ENCODE measurements at places on chromosomes 13 and 19.

- H3K36me3 ChIP-seq = no peaks in the 10 kb centered on the region
- H3K4me3 ChIP-seq = no peak overlapping the region
- H3K27ac ChIP-seq = no peak overlapping the region
Measured at GRCh38 chr19:53424968-53425597, 6.7 kb upstream of the ZNF761 start.

- H3K4me1 ChIP-seq = peaks cover 11% of the 10 kb centered on the region
- no peaks in the 10 kb centered on the region for H3K36me3 ChIP-seq
- no peak overlapping the region for H3K4me3 ChIP-seq
- H3K27ac ChIP-seq = no peak overlapping the region
Measured at GRCh38 chr13:110575322-110576069, 14.0 kb upstream of the RAB20 start.

- H3K4me1 ChIP-seq = peaks cover 43% of the 10 kb centered on the region
- peaks cover 30% of the 10 kb centered on the region for H3K36me3 ChIP-seq
- peak; percentile 55 for DNase-seq
- H3K27ac ChIP-seq = peak overlapping the region; percentile 84
Measured at GRCh38 chr19:3360421-3361383, 5.7 kb upstream of the NFIC start.

GRCh38 chr19:38355728-38356725, 18.3 kb upstream of the PSMD8 start:
- peaks cover 5% of the 10 kb centered on the region for H3K4me1 ChIP-seq
- H3K27ac ChIP-seq = no peak overlapping the region
- H3K36me3 ChIP-seq = no peaks in the 10 kb centered on the region
- H3K4me3 ChIP-seq = no peak overlapping the region
- H3K27me3 ChIP-seq = peaks cover 30% of the 10 kb centered on the region

DNA sequence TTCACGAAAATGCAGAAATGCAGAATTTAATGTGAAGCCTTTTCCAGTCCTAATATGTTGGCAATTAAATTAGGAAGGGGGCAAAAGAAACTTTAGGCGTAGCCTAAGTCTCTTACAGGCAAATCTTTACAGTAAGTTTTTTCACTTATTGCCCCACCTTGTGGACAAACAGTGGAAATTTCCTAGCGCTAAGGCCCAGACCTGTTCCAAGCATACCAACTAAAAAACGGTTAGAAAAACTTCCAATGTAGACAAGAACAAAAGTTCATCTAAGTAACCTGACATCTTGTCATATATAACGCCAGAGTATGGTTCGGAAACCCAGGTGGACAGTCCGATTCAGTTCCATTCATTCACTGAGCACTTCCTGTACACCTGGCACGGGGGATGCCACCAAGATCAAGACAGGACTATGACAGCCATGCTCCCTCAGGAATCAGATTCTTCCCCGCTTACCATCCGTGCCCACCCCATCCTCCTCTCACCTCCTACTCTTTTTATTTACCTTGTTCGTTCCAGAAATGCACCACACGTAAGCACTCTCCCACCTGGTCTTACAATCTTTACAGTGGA, 4.9 kb downstream of the ZAR1L start:
- H3K4me1 ChIP-seq = peaks cover 16% of the 10 kb centered on the region
- H3K4me3 ChIP-seq = no peak overlapping the region

DNA sequence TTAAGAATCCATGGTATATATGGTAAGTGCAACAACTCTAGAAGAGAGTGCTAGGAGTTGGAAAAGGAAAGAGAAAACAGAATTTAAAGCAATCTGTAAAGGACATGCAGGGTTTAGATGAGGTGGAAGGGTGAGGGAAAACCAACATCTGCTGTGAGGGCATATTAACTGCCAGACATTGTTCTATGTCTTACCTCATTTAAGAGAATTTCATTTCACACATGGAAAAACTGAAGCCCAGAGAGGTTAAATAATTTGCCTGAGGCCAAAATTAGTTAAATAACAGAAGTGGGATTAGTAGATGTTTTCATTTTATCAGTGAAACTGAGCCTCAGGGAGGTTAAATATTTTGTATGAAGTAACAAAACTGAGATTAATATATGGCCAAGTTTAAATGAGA, 7.4 kb upstream of the USPL1 start:
- H3K27ac ChIP-seq = no peak overlapping the region
- DNase-seq = no peak
- H3K4me1 ChIP-seq = peaks cover 19% of the 10 kb centered on the region
- H3K4me3 ChIP-seq = no peak overlapping the region

GRCh38 chr19:12913851-12914690, 5.0 kb downstream of the SYCE2 start:
- peak; percentile 28 for DNase-seq
- peaks cover 17% of the 10 kb centered on the region for H3K4me1 ChIP-seq
- peaks cover 8% of the 10 kb centered on the region for H3K36me3 ChIP-seq
- peak overlapping the region; percentile 63 for H3K4me3 ChIP-seq

DNA sequence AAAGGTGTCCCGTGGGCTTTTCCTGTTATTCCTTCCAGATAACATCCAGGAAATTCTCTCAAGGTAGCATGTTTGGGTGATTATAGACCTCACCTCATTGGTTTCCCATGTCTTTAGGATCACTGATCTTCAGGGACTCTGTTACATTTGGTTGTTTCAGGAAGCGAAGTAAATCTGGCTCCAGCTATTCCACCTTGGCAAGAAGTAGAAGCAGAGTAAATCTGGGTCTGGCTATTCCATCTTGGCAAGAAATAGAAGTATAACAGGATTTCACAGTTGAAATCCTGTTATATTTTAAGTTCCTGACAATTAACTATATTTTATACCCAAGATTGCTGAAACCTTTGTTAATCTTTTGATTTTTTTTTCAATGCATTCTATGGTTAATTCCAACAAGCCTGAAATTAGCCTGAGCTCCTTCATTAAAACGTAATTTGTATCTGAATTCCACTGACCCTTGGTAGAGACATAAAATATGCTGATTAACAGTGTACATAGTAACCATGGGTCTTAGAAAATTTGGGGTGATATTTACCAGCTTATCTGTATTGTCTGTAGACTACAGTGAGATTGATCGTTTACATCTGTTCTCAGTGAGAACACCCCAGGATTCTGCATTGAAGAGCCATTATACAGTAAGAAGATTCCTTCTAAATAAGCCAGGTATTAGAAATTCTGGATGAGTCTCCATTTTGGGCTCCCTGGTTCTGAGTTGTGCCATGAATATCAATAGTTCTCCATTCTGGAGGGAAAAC, 267.6 kb upstream of the SLITRK6 start:
- H3K4me3 ChIP-seq = no peak overlapping the region
- H3K27ac ChIP-seq = no peak overlapping the region
- H3K4me1 ChIP-seq = no peaks in the 10 kb centered on the region
- DNase-seq = no peak

- peaks cover 5% of the 10 kb centered on the region for H3K4me1 ChIP-seq
- H3K27ac ChIP-seq = no peak overlapping the region
- peak; percentile 50 for DNase-seq
- H3K36me3 ChIP-seq = peaks cover 1% of the 10 kb centered on the region
- H3K4me3 ChIP-seq = no peak overlapping the region
- H3K27me3 ChIP-seq = no peaks in the 10 kb centered on the region
Measured at GRCh38 chr19:3075605-3076431, 13.5 kb upstream of the TLE5 start.

DNA sequence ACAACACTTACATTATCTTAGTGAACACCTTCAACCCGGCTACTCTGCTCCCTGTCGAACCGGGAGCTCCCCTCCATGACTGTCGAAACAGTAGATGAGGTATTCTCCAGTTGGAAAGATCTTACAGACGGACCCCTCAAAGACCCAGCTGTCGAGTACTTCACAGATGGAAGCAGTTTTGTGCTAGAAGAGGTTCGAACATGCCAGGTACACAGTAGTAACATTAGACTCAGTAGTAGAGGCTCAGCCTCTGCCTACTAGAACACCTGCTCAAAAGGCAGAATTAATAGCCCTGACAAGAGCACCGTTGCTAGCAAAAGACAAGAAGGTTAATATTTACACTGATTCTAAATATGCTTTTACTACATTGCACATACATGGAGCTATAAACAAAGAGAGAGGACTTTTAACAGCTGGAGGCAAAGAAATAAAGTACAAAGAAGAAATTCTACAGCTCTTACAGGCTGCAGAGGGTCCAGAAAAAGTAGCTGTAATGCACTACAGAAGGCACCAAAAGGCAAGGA, 13.6 kb upstream of the SLC15A1 start:
- no peak overlapping the region for H3K4me3 ChIP-seq
- H3K27ac ChIP-seq = no peak overlapping the region
- H3K36me3 ChIP-seq = no peaks in the 10 kb centered on the region
- H3K4me1 ChIP-seq = no peaks in the 10 kb centered on the region
- H3K27me3 ChIP-seq = peaks cover 54% of the 10 kb centered on the region

- no peak overlapping the region for H3K27ac ChIP-seq
- H3K4me1 ChIP-seq = no peaks in the 10 kb centered on the region
- peaks cover 49% of the 10 kb centered on the region for H3K27me3 ChIP-seq
- H3K4me3 ChIP-seq = no peak overlapping the region
- peaks cover 1% of the 10 kb centered on the region for H3K36me3 ChIP-seq
Measured at GRCh38 chr19:51070334-51071094, 5.6 kb upstream of the KLK13 start.

DNA sequence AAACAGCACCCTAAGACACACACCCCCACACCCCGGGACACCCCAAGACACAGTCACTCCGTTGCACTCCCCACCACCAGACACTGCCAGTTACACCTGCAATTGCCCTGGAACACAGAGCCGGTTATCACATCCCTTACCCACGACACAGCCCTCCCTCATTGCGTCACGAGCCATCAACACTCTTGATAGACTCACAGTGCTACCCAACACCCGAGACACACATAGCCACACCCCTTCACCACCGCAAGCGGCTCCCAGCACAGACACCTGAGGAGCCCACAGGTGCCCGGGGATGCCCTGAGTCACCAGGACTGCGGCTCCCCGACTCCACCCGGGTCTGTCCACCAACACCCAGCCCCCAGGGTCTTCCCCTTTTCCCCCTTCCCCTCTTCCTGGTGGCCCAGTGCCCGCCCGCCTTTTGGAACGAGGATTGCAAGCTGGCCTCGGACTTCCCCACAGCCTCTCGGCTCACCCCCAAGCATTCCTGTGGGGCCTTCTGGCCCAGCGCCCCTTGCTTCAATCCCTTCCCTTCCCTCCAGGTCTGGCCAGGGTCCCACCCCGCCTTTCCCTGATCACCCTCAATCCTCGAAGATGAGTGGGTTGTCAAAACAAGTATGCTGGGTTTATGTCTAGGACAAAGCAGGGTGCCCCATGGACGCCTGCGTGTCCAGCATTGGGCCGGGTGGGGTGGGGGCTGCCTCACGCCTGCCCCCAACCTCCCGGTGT, 1.7 kb upstream of the PTGER1 start:
- peak overlapping the region; percentile 37 for H3K4me3 ChIP-seq
- H3K36me3 ChIP-seq = peaks cover 36% of the 10 kb centered on the region
- peaks cover 38% of the 10 kb centered on the region for H3K4me1 ChIP-seq
- no peak for DNase-seq

DNA sequence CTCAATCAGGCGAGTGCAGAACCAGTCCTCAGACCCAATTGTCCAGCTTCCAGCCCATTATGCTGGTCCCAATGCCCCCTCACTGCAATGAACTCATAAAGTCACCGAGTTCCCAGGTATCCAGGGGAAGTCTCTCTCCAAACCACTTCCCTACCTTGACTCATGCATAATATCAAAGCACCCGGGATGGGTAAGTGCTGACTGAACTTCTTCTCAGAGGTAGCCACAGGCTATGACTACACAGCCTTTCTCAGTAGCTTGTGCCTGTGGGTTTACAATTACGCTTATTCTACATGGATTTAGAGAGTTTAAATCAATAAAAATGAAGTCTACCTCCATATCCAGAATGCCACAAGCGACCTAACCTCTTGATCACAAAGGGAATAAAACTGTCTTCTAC, 1.7 kb upstream of the C13orf42 start:
- no peaks in the 10 kb centered on the region for H3K36me3 ChIP-seq
- peaks cover 35% of the 10 kb centered on the region for H3K27me3 ChIP-seq
- no peak overlapping the region for H3K27ac ChIP-seq

- H3K4me1 ChIP-seq = no peaks in the 10 kb centered on the region
- no peak overlapping the region for H3K4me3 ChIP-seq
- no peak for DNase-seq
- H3K27ac ChIP-seq = no peak overlapping the region
Measured at GRCh38 chr13:31301119-31301518, 101.3 kb downstream of the B3GLCT start.

- peak overlapping the region; percentile 98 for H3K27ac ChIP-seq
- H3K4me1 ChIP-seq = peaks cover 24% of the 10 kb centered on the region
- peak overlapping the region; percentile 84 for H3K4me3 ChIP-seq
- no peak for DNase-seq
- H3K36me3 ChIP-seq = peaks cover 29% of the 10 kb centered on the region
- H3K27me3 ChIP-seq = no peaks in the 10 kb centered on the region
Measured at GRCh38 chr13:94550062-94550738, 45.8 kb downstream of the TGDS start.

DNA sequence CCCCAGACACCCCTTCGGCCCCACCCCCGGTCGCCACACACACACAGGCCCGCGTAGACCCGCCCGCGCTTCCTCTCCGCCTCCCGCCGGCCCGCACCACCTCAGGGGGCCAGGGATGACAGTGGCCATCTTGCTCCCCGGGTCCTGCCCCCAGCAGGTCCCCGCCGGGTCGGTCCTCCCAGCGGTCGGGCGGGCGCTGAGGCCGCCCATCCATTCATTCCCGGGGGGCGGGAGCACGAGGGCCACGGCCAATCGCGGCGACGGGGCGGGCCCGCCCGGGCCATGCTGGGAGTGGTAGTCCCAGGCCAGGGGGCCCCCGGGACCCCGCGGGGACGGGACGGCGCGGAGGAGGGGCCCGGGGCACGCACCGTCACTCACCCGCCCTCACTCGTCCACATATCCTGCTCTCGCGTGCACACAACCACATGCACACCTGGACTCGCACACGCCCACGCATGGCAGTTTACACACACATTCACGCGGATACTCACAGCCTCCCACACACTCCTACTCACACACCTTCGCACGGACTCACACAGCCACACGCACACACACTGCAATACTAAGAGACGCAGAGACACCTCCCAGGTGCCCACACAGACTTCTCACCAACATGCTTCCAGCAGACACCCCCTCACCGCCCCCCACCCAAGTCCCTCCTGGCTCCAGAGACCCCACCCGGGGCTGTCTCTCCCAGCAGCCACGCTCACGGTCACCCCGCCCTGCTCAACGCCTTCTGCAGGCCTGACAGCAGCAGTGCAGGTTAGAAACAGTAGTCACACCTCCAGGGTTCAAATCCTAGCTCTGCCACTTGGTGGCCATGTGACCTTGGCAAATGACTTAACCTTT, at the start of gene DPF1:
DPF1 (minus strand) TSS at position 209 of the 849 bp plus-strand sequence; CDS start at position 129, 80 bp downstream.
- no peak for DNase-seq
- peaks cover 5% of the 10 kb centered on the region for H3K36me3 ChIP-seq
- peak within 1 kb of the TSS; percentile 65 for H3K4me3 ChIP-seq
- no peak within 1 kb of the TSS for H3K27ac ChIP-seq
- peaks cover 77% of the 10 kb centered on the region for H3K27me3 ChIP-seq
- H3K4me1 ChIP-seq = peaks cover 20% of the 10 kb centered on the region

GRCh38 chr13:109712124-109712722, 74.2 kb downstream of the IRS2 start:
- no peaks in the 10 kb centered on the region for H3K27me3 ChIP-seq
- no peak overlapping the region for H3K4me3 ChIP-seq
- DNase-seq = no peak
- H3K4me1 ChIP-seq = no peaks in the 10 kb centered on the region

GRCh38 chr19:41492843-41493242, 49.9 kb downstream of the ERICH4 start:
- H3K4me3 ChIP-seq = no peak overlapping the region
- H3K4me1 ChIP-seq = no peaks in the 10 kb centered on the region
- DNase-seq = no peak

Data from central memory CD8-positive, alpha-beta T cell (primary cell).